Lung (tissue), 17 donors: ENCODE measurements at places on chromosomes 6 and 20. TPM values are rescaled to one million over a fixed set of nuclear protein-coding genes. Genes with fewer than 3 reads are reported as not detected.

The TMEM200A gene
- 6.5 TPM for total RNA-seq

The TMEM74B gene
- 5.0 TPM for total RNA-seq

The NHLRC1 gene
- 4.3 TPM for total RNA-seq

The TRIM31 gene
- total RNA-seq: not detected

The RNF217 gene
- total RNA-seq: 58.6 TPM

The TFEB gene
- 38.4 TPM for total RNA-seq
